ENCODE measurements at places on chromosomes 12 and 14.

- no peak for DNase-seq
Observed at GRCh38 chr14:64692189-64692985, 11.8 kb upstream of the PLEKHG3 start.

- no peak for DNase-seq
Observed at GRCh38 chr14:102252834-102253801, 51.8 kb downstream of the MOK start.

DNA sequence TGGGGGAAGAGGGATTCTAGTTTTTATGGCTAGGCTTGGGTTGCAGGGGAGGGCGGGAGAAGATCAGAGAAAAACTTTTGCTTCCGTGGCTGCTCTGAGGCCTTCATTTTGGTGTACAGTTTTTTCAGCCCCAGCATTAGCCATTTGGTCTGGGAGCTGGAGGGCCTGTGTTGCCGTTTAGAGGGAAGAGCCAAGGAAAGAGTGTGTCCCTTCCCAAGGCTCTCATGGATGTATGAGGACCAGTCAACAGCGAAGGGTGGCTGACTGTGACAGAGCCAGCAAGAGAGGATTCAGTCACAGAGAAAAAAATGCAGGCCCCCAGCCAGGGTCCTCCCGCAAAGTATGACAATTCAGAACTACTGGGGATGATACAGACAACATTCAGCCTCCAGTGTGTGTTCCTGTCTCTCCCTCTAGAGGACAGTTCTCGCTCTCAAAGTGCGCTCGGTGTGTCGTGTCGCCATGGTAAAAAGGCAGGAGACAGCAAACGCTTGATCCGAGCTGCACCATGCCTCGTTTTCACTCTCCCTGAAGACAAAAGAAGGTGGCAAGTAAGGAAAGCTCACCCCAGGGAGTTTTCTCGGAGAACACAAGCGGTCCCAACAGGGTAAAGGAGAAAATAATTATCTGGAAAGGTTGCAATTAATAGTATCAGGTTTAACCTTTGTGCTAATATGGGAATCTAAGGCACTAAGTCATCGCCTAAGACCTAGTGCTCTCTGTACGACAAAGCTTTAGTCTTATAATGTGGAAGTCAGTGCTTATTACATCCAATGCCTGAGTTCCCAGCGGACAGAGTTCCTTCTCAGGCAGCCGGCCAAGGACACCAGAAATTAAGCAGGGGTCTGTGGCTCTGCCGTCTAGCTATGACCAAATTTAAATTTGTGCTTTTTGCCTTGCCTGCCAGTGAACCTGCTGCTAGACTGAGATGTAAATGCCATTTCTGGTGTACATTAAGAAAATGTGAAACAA is 157.3 kb upstream of the PLXNC1 start:
- no peak for DNase-seq

- DNase-seq: no peak
Observed at GRCh38 chr14:27366596-27366995, 768.8 kb upstream of the NOVA1 start.

DNA sequence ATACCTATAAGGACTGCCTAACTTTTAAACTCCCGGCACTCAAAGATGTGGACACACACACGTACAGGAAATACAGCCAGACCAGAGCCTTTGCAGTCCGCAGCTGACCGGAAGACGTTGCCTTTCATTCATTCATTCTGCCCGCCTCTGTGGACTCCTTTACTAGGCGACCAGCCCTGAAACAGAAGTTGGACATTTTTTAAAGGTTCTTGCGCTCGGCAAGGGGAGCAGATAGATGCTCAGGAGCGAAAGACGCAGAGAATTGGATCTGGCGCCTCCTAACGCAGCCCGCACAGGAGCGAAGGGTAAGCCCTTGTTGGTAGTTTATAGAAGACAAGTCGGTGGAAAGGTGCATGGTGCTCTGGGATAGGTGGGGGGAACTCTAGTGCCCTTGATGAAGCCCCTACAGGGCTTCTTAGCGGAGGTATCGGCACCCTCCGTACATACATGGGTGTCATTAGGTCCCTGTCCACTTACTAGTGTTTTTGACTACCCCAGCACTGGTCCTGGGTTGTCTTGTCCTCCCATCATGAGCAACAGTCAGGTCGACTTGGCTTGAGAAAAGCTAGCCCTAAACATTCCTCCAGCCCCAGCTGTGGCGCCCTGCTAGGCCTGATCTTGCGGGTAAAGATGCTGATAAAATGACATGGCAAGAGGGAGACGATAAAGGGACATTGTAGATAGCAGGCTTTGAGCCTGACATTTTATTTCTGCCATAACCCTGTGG is at the start of gene KDM2B:
Gene KDM2B (minus strand): TSS at position 65 of the 727 bp plus-strand sequence. CDS start 112 bp downstream, outside the sequence.
- peak; percentile 81 for DNase-seq

DNA sequence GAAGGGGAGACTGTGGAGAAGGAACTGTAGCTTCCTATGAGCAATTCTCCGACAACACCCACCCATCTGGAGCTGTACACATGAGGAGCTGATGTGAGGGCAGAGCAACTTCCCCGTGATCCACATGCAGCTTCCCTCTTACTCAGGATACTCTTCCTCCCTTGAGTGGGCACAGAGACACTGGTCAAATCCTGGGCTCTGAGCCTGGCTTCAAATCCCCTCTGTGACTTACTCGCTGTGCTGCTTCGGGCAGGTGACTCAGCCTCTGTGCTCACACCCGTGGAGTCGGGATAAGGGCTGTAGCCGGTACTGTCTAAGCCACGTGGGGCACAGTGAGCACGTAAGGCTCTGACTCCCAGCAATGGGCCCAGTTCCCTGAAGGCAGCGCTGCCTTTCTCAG is 31.1 kb downstream of the ZFYVE21 start:
- DNase-seq: no peak

- DNase-seq: no peak
Observed at GRCh38 chr12:54564768-54565167, 15.4 kb downstream of the PDE1B start.

DNA sequence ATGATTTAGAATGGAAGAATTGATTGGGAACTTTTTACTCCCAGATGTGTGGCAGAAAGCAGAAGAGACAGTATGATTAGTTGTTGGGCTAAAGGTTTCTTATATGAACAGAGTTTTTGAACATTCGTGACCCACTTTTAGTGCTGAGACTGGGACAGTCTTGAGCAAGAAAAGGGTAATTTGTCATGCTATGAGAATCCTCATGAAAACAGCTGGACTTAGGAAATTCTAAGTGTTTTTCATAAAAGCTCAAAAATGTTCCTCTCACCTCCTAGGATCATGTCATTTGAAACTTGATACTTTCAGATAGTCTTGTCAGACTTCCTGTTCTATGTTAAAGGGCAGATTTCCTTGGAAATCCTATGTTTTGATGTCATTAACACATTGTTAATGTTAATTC is 86.1 kb downstream of the MGAT4C start:
- no peak for DNase-seq

DNA sequence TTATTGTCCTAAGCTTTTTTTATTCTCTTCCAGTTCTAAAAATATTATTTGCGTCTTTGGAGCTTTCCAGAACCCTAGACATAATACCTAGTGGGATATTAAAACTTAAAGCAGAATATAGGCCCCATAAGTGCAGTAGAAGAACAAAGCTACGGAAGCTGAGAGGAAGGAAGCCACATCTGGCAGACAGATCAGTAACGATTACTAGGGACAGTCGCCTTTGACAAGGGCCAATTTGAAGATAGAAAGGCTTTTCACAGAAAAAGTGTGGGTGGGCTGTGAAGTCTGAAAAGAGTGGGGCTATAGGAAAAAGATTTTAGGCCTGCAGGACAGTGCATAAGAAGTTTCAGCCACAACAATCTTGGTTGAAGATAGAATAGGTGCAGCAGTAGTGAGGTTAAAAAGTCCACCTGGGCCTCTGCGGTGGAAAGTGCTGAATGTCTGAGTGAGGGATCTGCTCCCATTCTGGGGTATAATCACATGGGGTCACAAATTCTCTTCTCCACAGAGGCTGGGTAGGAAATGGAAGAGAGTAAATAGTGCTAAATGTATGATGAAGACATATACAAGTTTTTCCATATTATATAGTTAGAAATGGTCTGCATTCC is 114.5 kb downstream of the CMAS start:
- peak; percentile 55 for DNase-seq

DNA sequence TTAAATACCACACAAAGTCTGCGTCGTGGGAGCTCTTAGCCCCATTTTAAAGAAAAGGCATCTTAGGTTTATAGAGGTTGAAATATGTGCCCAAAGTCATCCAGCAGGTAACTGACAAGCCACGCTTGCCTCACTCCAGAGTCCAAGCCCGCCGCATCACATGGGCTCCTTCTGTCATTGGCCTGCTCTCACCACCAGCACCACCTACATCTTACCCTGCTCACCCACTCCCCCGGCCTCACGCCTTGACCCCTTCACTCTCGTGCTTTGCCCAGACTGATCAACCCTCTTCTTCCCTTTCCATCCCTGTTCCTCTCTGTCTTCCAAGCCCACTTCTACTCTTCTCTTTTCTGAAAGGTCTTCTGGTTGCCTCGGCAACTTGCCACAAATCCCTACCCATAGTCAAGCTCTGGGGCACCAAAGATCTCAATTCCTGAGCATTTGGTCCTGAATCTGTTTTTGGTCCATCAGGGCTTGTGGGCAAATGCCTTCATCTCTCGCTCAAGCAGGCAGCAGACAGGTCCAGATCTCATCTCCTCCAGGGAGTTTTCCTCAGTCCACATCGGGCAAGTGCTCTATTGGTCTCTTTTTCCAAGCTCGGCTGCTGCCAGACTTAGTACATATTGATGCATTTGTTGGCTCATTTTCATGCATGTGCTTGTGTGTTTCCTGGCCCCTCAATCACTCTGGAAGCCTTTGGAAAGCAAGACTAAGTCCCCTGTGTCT is 3.5 kb upstream of the KRT1 start:
- DNase-seq: no peak

GRCh38 chr14:28012629-28013415 is 753.8 kb upstream of the FOXG1 start:
- no peak for DNase-seq
